ENCODE measurements at places on chromosomes 12 and 14.

DNA sequence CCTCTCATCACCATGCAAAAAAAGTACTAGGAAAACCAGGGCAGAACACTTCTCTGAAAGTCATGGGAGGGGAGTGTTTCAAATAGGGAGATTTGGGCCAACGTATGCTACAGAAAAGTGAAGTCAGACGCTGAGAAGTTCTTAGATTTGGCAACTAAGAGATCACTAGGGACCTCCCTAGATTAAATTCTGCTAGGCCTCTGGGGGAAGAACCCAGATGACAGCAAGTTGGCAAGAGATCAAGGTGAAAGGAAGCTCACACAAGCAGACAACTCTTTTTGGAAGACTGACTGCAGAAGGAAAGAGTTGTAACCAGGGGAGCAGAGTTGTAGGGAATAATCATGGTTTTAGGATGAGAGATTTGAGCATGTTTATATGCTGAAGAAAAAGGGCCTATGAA, 20.7 kb downstream of the IQSEC3 start:
- DNase-seq, result no peak
- H3K4me3 ChIP-seq, result no peak overlapping the region
- H3K27ac ChIP-seq, result no peak overlapping the region

DNA sequence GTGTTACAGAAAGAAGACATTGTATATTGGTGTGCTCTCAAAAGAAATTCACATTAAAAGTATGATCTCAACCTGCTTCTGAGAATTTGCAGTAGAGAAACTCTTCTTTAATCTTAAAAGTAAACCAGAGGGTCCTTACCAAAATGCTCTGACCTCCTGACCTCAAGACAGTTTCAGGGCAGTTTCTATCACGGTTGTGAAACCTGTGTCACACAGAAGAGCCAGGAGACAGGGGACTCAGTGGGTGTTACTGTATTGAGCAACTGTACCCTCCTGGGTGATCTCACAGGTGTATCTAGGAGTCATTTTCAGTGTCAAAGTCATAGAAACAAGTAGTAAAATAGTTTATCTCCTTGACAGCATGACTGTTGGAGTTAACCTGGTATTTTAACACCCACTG, 178.0 kb downstream of the GRIP1 start:
- no peaks in the 10 kb centered on the region for H3K4me1 ChIP-seq
- DNase-seq, result peak; percentile 19
- no peak overlapping the region for H3K4me3 ChIP-seq
- H3K36me3 ChIP-seq, result no peaks in the 10 kb centered on the region
- H3K27me3 ChIP-seq, result no peaks in the 10 kb centered on the region
- H3K27ac ChIP-seq, result no peak overlapping the region

GRCh38 chr12:123282111-123282510, 10.5 kb upstream of the CDK2AP1 start:
- no peaks in the 10 kb centered on the region for H3K36me3 ChIP-seq
- no peaks in the 10 kb centered on the region for H3K27me3 ChIP-seq
- H3K27ac ChIP-seq, result no peak overlapping the region
- DNase-seq, result no peak

GRCh38 chr12:110921262-110921661, 883 bp upstream of the MYL2 start:
- H3K27me3 ChIP-seq, result no peaks in the 10 kb centered on the region
- no peak for DNase-seq
- no peak overlapping the region for H3K27ac ChIP-seq
- no peak overlapping the region for H3K4me3 ChIP-seq
- peaks cover 3% of the 10 kb centered on the region for H3K4me1 ChIP-seq
- no peaks in the 10 kb centered on the region for H3K36me3 ChIP-seq

GRCh38 chr12:131011165-131012079, 57.7 kb downstream of the ADGRD1 start:
- DNase-seq, result no peak
- H3K4me1 ChIP-seq, result no peaks in the 10 kb centered on the region
- no peaks in the 10 kb centered on the region for H3K36me3 ChIP-seq
- no peak overlapping the region for H3K4me3 ChIP-seq

- H3K4me1 ChIP-seq, result no peaks in the 10 kb centered on the region
- no peaks in the 10 kb centered on the region for H3K27me3 ChIP-seq
- no peak overlapping the region for H3K4me3 ChIP-seq
- no peak for DNase-seq
- H3K36me3 ChIP-seq, result no peaks in the 10 kb centered on the region
- H3K27ac ChIP-seq, result no peak overlapping the region
Observed at GRCh38 chr14:53368066-53368465, 214.9 kb upstream of the DDHD1 start.

DNA sequence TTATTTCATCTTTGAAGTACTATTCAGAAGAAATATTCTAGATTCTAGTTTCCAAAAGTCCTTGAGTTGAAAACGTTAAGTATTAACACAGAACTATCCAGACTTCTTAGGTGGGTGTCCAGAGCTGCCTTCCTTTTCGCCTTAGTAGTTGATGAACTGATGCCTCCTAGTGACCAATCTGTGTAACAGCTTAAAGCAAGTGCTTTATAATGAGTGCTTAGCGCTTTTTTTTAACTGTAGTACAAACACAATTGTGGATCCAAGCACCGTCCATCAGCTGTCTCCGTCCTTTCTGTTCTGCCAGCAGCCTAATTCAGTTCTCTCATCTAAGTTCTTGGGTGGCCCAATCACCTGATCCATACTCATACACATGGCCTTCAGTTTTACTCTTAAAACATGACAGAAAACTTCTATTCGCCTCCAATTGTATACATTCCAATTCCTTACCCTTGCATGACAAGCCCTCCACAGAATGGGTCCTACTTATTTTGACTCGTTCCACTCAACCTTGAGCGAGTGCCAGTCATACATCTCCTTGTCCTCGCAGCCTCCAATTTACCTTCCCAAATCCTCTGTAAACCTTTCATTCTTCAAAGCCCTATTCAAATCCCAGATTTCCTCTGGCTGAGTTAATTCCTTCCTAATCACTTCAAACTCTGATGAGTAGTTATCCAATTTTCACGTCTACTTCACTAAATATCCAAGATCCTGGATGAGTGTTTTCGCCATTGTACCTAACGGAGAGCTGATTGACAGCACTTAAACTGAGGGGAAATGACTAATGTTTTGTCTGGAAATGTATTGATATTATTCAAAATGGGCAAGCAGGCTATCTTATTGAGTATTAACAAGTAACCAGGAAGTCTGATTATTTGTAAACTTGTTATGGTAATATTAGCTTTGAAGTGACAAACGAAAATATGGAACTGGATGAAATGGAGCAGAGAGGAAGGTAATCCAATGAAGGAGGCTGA, 5.8 kb upstream of the PHLDA1 start:
- H3K27ac ChIP-seq, result no peak overlapping the region
- H3K4me3 ChIP-seq, result no peak overlapping the region
- peaks cover 5% of the 10 kb centered on the region for H3K4me1 ChIP-seq
- no peaks in the 10 kb centered on the region for H3K27me3 ChIP-seq

All from GM12878 (cell line).